NCI-H1417 treated with DMSO at 0.1 percent for 48 hours (cell line): ENCODE measurements at places on chromosomes 12 and 14.

- no peak for DNase-seq
Measured at GRCh38 chr14:31405599-31406232, 14.6 kb downstream of the HEATR5A start.

DNA sequence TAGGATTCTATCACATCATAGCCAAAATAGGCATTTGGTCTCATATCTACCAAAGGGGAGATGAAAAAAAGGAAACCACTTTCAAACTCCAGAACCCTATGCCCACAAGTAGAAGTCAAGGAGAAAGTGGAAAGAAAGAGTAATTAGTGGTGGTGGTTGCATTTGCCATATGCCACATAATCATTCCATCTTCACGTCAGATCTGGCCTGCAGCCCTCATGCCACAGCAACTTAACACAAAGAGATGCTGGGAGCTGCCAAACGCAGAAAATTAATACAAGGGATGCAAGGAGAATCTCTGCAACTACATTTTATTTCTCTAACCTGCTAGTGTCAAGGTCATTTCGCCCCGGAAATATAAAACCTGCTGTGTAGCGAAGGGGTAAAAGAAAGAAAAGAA is 148.6 kb upstream of the FOXN3 start:
- no peak for DNase-seq

GRCh38 chr14:36807727-36808126 is 146.1 kb downstream of the PAX9 start:
- peak; percentile 64 for DNase-seq

DNA sequence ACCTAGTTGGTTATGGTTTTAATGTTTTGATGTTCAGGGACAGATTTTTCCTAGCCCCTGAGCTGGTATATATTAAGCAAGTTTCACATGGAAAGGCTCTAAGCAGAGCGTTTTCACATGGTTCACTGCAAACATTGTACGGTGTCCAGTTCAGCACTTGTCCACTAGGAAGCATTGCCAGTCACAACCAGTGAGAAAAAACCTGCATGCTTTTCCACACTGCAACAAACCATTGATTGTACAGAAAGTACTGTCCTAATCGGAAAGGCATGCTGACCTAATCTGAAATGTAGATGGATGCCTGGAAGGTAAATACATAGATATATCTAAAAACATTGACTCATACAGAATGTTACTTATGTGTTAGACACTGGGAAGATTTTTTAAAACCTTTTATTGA is 25.0 kb upstream of the NPAS3 start:
- DNase-seq = no peak

DNA sequence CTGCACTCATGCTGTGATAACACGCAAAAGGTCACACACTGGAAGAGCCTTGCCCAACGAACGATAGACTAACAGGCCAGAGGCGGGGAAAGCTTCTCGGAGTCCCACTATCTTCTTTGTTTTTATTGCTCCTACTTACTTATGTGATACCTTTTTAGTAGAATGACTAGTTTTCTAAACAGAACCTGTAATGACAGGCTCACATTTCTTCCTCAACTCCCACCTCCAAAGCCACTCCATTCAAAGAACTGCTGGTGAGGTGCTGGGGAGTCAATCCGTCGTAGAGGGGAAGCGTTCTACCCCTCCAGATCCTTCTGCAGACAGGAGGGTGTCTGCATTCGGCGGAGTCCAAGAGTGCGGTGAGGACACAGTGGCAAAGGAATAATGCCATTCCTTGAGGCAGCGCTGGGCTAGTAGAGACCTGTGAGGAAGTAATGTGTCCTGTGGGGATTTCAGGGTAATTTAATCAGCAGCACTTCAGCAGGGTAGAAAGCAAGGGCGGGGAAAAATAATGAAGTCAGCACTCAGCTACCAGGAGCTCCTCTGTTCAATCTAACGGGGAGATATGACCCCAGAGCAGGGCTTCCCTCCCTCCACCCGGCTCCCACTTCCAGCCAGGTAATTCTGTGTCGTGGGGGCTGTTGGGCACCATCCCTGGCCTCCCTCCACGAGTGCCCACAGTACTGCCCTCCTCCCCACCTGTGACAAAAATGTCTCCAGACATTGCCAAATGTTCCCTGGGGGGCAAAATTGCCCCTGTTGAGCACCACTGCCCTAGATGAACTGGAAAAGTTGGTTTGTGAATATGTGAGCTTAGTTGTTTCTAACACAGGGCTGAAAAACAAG is 25.2 kb downstream of the SPRING1 start:
- no peak for DNase-seq

DNA sequence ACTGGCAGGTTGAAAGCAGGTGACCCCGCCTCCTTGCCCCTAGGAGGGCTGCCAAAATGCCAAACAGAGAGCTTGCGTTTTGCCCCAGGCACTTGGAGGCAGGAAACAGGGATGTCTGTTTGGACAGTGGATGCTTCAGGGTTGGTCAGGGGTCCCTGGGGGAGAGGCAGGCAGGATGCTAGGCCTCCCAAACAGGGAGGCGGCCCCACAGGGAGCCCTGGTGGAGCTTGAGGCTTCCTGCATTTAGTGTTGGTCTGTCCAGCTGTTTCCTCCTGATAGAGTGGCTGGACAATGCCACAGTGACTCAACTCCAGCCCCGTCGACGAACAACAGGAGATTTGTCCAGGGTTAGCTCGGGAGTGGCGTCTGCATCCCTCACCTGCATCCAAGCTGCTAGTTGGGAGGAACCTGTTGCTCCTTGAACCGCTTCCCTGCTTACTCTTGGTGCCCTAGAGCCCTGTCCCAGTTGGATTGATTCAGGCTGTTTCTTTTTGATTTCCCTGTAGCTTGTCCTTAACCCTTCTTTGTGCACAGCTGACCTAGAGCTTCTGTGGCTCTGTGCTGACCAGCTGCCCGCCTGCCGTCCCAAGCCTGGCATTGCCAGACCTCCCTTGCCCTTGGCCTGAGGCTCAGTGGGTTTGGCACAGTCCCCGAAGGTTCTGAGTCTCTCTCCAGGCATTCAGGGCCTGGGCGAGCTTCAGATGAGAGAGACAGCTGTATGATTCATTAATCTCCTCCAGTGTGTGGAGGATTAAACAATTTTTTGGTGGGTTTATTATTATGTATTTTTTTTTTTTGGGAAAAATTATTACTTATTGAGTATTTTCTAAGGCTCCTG is 45.9 kb downstream of the TSPAN9 start:
- no peak for DNase-seq

DNA sequence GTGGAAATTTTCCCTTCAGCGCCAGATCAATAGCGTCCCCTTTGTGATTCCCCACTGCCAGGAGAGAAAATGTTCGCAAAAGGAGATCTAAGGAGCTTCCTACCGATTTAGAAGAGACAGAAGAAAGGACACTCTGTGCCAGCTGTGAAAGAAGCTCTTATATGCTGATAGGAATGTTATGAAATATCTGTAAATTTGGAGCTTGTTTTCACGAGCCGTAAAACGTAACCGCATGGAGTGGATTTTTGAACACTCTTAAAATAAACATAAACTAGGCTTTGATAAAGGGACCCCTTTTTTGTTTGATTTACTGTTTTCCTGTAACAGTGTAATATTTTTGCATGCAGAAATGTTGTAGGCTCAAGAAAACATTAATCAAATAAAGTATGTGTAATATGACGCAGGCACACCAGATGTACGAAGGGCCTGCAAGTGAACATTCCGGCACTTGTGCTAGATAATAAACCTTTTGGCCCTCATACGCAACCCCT is 346.8 kb downstream of the ETNK1 start:
- no peak for DNase-seq

- no peak for DNase-seq
Measured at GRCh38 chr12:121240484-121241101, 30.7 kb downstream of the P2RX4 start.

DNA sequence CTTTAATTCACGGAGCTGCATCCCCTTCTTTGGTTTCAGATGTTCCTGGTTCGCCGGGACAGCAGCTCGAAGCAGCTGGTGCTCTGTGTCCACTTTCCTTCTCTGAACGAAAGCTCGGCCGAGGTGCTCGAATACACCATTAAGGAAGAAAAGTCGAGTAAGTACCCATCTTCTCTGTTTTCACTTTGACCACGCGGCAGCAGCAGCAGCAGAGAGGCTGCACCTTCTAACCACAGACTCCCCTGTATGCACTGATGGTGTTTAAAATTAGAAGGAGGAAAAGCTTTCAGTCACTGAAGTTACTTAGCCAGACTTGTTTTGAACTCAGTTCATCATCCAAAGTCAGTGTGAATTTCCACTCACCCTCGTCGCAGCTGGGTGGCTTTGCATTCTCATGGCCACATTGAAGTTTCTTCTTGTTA is 63.8 kb downstream of the RIN3 start:
- no peak for DNase-seq

- DNase-seq = no peak
Measured at GRCh38 chr14:48983351-48983888, 602.8 kb downstream of the RPS29 start.

GRCh38 chr14:23443881-23444280 is 8.4 kb upstream of the MYH7 start:
- no peak for DNase-seq

- no peak for DNase-seq
Measured at GRCh38 chr12:128549601-128550218, 274.0 kb downstream of the SLC15A4 start.

- no peak for DNase-seq
Measured at GRCh38 chr12:19144985-19145384, 15.5 kb downstream of the PLEKHA5 start.

DNA sequence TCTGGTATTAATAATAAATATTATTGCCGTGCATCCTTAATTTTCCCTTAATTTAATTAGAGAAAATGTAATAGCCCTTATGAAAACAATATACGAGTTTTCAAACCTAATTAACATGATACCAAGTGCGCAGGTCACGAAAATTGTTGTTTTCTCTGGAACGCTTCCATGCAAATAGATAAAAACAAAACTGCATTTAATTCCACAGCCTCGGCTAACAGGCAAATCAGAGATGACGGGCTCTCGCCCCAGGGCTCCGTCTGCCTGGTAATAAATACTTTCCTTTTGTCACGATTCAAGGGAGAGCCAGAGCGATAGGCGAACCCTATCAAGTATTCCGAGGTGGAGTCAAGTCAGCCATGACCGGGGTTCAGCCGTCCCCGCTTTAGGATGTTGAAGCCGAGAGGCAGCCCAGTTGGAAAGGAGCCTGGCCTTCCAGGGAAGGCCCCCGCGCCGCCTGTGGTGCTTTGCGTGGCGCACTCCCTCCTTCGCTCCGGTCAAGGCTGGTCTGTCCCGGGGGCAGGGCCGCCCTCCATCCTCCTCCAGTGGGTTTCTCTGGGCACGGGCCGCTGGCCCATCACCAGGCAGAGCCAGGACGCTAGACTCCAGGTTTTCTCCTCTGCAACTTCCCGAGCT is 137.8 kb upstream of the GSC start:
- DNase-seq = no peak
